ENCODE measurements at places on chromosomes 2 and 18.

DNA sequence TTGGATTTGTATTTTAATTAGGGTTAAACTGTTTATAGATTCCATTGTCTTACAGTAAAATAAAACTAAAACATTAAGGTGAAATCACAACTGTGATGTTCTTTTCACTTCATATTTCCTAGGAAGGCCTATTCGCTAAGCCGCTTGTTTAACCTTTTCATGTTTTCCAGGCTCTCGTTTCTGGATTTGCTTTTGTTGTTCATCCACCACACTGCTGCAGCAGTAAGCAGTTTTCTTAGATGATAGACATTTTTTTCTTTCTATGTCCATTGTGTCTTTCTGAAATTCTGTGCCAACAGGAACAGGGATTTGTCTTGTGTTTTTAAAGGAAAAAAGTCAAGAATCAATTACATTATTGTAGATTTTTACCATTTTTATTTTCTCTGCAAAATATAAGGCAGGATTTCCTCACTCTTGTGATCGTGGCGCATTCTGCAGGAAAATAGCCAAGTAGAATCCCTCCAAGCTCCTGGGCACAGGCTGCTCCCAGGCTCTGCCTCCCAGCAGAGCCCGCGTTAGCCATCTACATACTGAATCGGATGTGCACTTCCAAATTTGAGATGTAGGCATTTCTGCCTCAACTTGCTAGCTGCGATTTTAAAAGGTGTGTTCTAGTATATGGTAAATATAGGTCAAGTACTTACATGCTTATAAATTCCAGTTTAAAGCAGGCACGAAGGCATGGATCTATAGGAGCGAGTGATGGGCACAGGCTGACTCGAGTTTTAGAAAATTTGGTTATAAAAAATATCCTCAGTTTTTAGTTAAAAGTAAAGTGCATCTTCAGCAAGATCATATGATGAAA lies 10.2 kb downstream of the TSHZ1 start:
- DNase-seq = no peak

- DNase-seq = no peak
These were observed 16.6 kb downstream of the SMC6 start for GRCh38 chr2:17736989-17737388.

DNA sequence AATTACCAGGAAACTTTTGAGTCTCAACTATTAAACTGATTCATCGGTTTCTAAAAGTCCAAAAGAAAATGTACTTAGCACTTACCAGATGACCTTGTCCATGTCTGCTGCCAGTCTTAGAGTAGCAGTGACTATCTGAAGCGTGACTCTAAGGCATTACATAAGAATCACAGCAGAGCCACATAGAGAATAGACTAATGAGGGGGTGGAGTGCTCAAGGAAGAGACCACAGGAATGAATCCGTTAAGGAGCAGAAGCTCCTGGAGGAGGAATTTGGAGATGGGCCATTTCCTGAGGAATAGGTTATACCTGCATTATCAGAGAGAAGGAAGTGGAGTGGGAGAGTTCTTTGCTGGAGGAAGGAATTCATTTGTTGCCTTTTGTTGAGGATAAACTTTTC lies 116.0 kb downstream of the MAP3K20 start:
- no peak for DNase-seq

- no peak for DNase-seq
These were observed 1.3 kb downstream of the SDC1 start for GRCh38 chr2:20223407-20224163.

DNA sequence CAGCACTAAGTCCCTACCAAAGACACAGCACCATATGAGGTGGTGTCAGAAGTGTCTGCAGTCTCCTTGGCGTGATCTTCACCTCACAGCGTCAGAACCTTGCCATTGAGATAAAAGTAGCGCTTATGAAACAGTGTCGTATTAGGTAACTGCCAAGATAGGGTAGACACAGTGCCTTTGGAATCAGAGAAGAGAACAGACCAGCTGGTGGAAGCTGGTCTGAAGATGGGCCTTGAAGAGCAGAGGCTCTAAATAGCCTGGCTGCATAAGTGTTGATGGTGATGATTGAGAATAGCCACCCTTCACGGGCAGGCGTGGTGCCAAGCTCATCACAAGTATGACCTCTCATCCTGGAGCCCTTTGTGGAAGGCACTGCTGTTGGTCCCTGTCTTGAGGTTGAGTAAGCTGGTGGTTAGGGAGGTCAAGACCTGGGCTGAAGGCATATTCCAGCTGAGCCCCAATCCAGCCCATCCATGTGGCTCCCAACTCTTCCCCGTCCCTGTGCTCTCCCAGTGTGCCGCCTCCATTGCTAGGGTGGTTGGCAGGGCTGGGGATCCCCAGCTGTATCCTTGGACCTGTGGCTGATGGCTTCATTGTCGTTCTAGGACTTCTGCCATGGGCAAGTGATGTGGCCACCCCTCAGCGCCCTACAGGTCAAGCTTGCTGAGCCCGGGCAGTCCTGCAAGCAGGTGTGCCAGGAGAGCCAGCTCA lies 187.4 kb downstream of the MGAT5 start:
- no peak for DNase-seq
